ENCODE measurements at places on chromosomes 13 and 19. TPM values are rescaled to one million over a fixed set of nuclear protein-coding genes. Genes with fewer than 3 reads are reported as not detected.

The BCL2L12 gene
- total RNA-seq: 46.0 TPM

The CXCL17 gene
- total RNA-seq: not detected

The SLC1A6 gene
- 1.1 TPM for total RNA-seq

The STARD13 gene
- 24.5 TPM for total RNA-seq

DNA sequence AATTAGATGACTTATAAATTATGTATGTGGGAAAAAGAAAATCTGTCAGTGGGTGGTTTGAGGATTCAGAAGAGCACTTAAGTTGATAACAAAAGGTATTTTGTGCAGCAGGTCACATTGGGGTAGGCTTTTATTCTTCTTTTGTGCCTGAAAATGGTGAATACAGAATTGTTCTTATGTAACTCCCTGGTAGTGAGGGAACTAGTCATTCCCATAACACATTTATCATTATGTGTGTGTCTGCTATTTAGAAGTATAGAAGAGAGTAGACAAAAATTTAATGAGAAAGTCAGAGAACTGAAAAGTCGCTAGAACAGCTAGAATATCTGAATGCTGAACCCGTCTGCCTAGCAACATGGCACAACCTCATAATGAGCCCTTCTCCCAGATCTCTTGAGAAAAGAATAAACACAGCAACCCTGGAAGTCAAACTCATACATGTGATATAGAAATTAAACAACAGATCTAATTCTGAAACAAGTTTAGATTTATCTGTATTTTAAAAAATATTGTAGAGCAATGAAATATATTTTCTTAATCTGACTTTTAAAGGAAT is 111.8 kb upstream of the EDNRB start:
- no peaks in the 10 kb centered on the region for H3K27me3 ChIP-seq
- no peaks in the 10 kb centered on the region for H3K36me3 ChIP-seq
- no peak overlapping the region for H3K4me3 ChIP-seq
- no peak overlapping the region for H3K27ac ChIP-seq

- H3K27me3 ChIP-seq: peaks cover 26% of the 10 kb centered on the region
- no peak overlapping the region for H3K27ac ChIP-seq
- no peaks in the 10 kb centered on the region for H3K36me3 ChIP-seq
- DNase-seq: peak; percentile 42
- no peaks in the 10 kb centered on the region for H3K4me1 ChIP-seq
These were observed 322.8 kb upstream of the EDNRB start for GRCh38 chr13:78241278-78241919.

DNA sequence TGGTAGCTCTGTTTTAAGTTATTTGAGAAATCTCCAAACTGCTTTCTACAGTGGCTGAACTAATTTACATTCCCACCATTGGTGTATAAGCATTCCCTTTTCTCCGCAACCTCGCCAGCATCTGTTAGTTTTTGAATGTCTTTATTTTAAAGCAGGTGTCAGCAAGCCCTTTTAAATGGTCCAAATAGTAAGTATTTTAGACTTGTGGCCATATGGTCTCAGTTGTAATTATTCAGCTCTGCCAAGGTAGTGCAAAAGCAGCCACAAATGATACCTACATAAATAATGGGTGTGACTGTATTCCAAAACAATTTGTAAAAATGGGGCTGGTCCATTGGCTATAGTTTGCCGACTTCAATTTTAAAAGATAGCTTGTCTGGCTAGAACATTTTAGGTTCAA is 58.7 kb upstream of the TMTC4 start:
- DNase-seq: no peak
- H3K27me3 ChIP-seq: no peaks in the 10 kb centered on the region
- H3K4me1 ChIP-seq: peaks cover 2% of the 10 kb centered on the region
- no peak overlapping the region for H3K27ac ChIP-seq
- H3K36me3 ChIP-seq: no peaks in the 10 kb centered on the region

DNA sequence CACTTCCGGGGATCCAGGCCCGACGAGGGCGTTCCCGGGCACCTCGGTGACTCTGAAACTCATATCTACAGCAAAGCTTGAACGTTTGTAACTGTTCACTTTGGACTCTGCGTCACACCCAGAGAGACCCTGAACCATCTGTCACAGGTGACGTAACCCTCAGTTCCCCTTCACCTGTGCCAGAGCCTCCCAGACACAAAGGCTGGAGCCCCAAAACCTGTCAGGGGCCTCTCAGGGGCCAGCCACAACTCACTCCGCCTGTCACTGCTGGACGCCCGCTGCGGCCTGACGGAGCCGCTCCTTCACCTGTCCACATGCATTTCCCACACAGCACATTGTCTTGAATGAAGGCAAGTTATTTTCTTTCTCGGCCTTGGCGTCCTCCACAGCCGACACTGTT is 8.0 kb downstream of the RASA3 start:
- H3K27ac ChIP-seq: no peak overlapping the region
- DNase-seq: no peak
- peaks cover 32% of the 10 kb centered on the region for H3K4me1 ChIP-seq
- no peaks in the 10 kb centered on the region for H3K36me3 ChIP-seq
- no peak overlapping the region for H3K4me3 ChIP-seq
- H3K27me3 ChIP-seq: peaks cover 10% of the 10 kb centered on the region

DNA sequence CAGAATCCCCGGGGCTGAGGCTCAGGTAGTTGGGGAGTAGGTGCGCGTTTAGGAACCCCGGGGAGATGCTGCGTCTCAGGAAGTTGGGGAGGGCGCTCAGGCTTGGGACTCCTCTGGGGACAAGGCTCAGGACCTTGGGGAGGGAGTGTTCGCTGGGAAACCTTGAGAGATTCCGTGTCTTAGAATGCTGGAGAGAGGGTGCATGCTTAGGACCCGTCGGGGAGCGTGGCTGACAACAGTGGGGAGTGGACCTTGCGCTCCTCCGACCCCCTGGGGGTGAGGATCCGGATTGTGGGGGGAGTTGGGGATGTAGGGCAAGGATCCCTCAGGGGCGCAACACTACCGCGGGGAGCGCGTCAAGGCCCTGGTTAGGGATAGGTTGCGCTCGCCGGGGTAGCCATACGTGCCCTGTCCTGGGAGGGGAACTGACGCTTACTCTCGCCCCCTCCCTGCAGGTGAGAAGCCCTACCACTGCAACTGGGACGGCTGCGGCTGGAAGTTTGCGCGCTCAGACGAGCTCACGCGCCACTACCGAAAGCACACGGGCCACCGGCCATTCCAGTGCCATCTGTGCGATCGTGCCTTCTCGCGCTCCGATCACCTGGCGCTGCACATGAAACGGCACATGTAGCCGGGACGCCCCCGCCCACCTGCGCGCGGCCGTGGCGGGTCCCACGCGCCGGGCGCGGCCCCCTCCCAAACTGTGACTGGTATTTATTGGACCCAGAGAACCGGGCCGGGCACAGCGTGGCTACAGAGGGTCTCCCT is 2.0 kb downstream of the KLF2 start:
- peak overlapping the region; percentile 69 for H3K4me3 ChIP-seq
- DNase-seq: no peak
- peaks cover 11% of the 10 kb centered on the region for H3K4me1 ChIP-seq
- peaks cover 82% of the 10 kb centered on the region for H3K27me3 ChIP-seq
- no peaks in the 10 kb centered on the region for H3K36me3 ChIP-seq
- H3K27ac ChIP-seq: no peak overlapping the region
